Natural killer cell treated with Interleukin-12 subunit alpha and Interleukin-12 subunit beta and Interleukin-15 and Interleukin-18, amount 100 ng/mL, for 72 hours (primary cell): ENCODE measurements at places on chromosomes 3 and 15. TPM values are rescaled to one million over a fixed set of nuclear protein-coding genes. Genes with fewer than 3 reads are reported as not detected.

The TICRR gene
- total RNA-seq = 12.9 TPM

The RPSA gene
- 1,441 TPM for total RNA-seq

The CIAO2A gene
- 55.7 TPM for total RNA-seq

The NMNAT3 gene
- total RNA-seq = 3.4 TPM

The ATP8B4 gene
- 273 TPM for total RNA-seq

The PRSS50 gene
- not detected for total RNA-seq

The TRIM59 gene
- total RNA-seq = 30.5 TPM

The C3orf85 gene
- not detected for total RNA-seq

The AMOTL2 gene
- total RNA-seq = not detected

The CFAP91 gene
- not detected for total RNA-seq

The UCN2 gene
- total RNA-seq = not detected

The GOLGA8N gene
- 65.7 TPM for total RNA-seq

The SATB1 gene
- 512 TPM for total RNA-seq

The ADAMTSL3 gene
- not detected for total RNA-seq

The AHSG gene
- not detected for total RNA-seq

The COX5A gene
- total RNA-seq = 229 TPM
